ENCODE measurements at places on chromosomes 3 and 15.
A peak's percentile ranks its signal among the peaks of the same experiment; 100 is the strongest.

- DNase-seq = no peak
Observed at GRCh38 chr15:90394074-90394473, 6.0 kb downstream of the IQGAP1 start.

DNA sequence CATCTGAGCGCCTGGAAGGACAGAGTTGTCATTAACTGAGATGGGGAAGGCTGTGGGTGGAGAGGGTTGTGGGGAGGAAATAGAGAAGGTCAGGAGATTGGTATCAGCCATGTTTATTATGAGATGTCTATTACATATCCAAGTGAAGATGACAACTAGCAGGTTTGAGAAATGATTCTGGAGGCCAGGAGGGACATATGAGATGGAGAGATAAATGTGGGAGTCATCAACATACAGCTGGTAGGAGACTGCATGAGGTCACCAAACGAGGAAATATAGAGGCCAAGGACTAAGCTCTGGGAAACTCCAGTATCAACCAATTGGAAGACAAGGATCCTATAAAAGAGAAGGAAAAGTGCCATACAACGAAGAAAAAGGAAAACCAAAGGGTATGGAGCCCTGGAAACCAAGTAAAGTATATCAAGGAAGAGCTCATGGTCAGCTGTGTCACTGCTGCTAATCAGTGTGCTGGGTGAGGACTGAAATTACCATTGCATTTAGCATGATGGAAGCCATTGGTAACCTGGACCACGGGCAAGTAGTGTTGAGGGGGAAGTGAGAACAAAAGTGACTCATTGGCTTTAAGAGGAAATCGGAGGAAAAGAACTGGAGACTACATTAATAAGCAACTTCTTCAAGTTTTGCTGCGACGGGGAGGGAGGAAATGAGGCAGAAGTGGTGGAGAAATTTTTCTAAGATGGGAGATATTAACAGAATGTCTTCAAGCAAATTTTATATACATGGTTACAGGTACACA is 14.0 kb upstream of the UACA start:
- DNase-seq = no peak

DNA sequence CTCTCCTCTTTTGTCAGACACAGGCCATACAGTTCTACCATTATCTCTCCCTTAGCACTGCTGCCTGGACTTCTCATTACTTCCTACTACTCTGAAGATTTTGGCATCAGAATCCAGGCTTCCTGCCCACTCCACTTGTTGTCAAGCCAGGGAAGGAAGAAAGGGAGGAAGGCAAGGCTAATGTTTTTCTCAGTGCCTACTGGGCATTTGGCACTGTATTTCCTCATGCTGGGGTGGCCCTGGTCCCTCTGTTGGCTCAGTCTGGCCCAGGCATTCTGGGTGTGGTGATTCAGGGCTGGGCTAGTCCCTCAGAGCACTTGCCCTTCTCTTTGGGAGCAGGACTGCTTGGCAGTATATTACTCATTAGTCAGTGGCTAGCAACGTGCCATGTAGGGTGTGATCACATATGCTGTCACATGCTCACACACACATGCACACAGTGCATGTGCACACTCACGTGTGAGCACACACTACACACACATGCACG is 52.9 kb downstream of the BSN start:
- no peak for DNase-seq

GRCh38 chr3:107956991-107957900 is 133.6 kb downstream of the CD47 start:
- no peak for DNase-seq

DNA sequence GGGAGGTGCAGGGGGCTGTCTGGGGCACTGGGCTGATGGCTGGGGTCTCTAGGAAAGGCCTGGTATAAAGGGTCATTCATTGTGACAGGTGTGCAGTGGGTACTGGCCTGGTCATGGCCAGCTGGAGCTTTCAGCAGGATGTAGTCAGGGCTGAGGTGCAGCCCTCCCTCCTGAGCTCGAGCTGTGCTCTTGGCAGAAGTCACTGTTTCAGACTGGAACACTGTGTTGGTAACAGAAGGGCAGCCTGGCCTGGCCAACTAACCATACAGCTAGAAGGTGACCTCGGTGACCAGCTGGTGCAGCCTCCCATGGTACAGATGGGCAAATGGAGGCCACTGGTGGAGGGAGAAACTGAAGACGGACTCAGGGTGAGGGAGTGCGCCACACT is 34.4 kb upstream of the LCTL start:
- no peak for DNase-seq

- DNase-seq = no peak
Observed at GRCh38 chr3:189771842-189772450, 140.8 kb downstream of the TP63 start.

DNA sequence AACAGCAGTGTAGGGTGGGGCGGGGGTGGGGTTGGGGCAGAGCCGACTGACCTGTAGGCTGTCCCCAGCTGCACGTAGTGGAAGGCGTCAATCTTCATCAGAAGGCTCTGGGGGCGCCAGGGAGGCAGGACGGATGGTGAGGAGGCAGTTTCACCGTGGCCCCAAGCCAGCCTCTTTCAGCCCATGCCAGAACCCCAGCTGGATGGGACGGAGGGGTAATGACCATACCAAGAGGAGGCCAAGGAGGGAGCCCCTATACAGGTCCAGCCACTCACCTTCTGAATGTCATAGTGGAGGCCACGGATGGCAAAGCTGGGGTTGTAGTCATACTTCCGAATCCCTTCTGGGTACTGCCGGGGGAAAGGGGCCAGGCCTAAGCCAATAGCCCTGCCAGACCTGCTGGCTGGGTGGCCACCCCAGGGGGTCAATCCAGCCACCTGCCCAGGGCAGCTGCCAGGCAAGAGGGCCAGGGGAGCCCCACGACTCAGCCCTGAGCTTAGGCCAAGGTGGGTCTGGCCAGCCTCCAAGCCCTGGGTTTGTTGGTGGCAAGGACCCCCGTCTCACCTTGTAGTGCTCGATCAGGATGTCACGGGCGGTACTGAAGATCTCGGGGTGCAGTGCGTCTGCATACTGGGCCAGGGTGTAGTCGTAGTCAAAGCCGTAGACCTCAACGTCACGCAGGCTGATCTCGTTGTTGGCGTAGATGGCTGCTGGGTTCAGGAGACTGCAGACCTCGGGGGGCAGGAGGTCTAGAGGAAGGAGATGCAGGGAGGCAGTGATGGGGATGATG is 4.9 kb downstream of the NT5DC2 start:
- DNase-seq = no peak

DNA sequence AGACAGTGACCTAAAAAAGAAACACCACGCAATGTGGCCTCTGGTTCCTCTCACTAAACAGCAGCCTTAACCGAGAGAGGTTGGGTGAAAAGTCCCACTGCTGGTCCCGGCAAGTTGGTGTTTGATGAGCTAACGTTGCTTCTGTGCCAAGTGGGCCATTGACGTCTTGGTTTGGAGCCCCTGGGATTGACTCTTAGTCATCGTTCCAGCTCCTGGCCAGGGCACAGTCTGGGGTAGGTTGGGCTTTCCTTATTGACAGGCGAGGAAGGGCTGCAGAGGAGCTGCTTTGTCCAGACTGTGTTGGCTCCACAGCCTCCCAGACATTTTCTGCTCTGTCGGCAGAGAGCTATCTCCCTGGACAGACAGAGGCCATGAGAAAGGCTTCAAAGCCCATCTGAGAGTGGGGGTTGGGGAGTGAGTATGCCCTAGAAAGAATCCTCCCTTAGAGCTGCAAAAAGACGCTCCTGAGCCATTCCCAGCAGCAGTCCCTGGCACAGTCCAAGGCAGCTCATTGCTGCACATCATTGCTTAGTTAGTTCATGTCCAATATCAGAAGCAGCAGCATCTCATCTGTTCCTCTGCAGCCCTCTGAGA is 28.6 kb upstream of the C3orf80 start:
- DNase-seq = no peak

DNA sequence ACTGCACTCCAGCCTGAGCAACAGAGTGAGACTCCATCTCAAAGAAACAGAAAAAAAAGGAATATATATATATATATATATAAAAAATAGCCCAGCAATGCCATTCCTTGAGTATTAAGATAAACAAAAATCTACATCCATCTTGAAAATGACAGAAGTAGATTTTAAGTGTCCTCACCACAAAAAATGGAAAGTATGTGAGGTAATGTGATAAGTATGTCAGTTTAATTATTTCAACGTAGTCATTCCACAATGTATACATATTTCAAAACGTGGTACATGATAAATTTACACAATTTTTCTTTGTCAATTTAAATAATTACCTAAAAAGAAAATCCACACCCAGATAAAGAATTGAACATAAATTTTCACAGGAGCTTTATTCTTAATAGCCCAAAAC is 54.9 kb downstream of the HCN4 start:
- DNase-seq = no peak

DNA sequence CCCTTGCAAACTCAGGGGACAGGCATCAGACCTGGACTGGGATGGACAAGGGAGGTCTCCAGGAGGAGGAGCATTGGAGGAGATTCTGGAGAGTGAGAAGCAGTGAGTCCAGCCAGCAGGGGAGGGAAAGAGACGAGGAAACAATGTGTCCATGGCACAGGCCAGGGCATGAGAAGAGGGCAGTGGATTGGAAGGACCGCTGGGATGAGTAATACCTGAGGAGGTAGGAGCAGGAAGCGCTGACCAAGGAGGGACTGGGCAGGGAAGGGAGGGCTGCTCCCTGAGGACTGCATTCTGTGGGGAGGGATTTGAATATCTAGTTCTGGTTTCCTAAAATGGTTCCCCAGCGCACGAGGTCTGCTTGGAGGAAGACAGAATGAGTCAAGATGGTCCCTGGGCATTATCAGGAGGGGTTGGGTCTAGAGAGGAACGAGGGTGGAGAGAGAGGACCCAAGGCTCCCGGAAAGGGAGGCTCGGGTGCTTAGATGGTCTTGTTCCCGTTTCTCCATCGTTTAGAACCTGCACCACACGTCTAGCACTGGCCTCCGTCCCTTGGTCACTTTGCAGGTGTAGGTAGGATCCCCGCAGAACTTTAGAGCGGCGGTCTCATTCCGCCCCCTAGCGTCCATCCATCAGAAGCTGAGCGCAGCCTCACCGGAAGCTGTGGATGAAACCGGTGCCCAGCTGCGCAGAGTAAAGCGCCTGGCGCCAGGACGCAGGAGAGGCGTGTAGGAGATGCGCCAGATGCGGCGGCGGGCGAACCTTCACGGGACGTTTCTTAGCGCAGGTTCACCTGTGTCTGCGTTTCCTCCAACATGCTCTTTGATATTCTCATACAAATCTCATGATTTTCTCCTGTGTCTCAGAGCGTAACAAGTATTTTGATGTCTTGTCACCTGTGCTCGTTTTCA is 190.7 kb upstream of the NDN start:
- no peak for DNase-seq

GRCh38 chr3:52299879-52300611 is 12.4 kb downstream of the GLYCTK start:
- DNase-seq = peak; percentile 54

GRCh38 chr3:184485241-184485640 is 76.3 kb upstream of the EPHB3 start:
- DNase-seq = no peak

- peak; percentile 27 for DNase-seq
Observed at GRCh38 chr15:57732526-57733331, 26.2 kb downstream of the POLR2M start.

- DNase-seq = no peak
Observed at GRCh38 chr3:67564008-67564407, 90.4 kb downstream of the SUCLG2 start.

- no peak for DNase-seq
Observed at GRCh38 chr15:26126070-26126469, 262.9 kb upstream of the ATP10A start.

DNA sequence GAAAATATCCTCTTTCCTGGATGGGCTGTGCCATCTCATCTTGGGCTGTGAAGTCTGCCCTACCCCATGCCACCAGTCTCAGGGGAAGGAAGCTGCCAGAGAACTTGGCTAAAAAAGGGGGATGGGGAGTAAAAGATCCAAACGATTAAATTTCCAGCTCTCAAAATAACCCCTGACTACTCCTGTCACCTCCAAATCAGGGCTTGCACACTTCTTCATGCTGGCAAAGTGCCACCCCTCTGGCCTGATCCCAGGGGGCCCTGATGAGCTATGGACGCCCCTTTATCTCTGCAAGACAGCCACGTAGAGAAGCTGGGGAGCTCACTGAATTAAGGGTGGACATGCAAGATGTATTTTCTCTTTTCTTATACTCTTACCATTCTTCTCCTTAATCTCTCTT is 1.2 kb upstream of the MLF1 start:
- no peak for DNase-seq

DNA sequence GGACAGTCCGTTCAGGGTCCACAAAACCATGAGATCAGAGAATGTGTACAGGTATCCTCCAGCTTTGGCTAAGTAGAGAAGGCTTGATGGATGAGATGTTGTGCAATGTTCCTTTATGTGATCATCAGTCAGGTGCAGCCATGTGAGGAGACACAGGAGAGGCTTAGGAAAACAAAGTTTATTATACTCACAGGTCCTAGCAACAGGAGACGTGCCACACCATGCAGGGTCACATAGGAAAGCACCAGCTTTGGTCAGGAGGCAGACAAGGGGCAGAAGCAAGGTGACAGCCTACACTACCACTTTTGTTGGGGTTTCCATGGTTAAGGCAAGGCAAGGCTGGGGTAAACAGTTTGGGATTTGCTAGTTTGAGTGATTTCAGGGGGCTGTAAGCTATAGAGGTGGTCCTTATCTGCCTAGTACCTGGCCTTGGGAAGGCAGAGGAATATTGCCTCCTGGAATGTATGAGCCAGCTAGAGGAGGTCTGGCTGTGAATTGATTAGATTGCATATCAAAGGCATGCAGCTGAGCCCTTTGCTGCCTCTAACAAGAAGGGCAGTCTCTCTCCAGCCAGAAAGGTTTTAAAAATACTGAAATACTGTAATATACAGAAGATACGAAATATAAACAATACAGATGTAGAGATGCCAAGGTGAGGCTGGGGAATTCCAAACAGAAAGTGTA is 248.6 kb downstream of the RYR3 start:
- DNase-seq = no peak

DNA sequence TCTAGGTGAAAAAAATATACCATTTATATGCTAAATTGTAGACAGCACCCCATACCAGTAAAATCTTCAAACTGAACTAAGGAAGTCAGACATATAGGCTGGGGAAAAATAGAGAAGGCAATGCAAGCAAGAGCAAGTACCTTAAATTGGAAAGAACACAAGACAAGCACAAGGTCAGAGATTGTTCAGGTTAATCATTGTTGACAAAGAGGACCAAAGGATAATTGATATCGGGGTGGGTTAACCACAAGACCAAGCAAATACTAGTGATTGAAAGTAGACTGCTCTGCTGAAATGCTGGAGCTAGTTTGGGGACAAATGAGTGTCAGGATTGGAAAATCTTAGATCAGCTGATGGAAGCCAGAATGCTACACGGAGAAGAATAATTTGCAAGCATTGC is 499.8 kb downstream of the ROBO2 start:
- no peak for DNase-seq

DNA sequence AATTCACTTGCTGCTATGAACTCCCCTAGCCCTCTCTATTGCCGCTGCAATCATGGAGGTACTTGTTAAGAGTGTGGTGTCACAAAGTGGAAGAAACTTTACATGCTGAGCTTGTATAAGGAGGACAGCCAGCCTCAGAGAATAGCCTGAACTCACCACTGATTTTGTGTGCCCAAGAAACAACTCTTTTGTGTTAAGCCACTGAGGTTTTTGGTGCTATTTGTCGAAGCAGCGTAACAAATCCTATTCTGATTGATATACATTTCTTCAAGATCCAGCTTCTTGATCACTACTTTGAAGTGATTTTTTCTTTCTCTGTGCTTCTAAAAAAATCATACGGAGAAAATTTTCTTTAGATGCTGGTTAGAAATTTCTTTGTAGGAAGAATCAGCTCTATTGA is 132.4 kb downstream of the MEIS2 start:
- no peak for DNase-seq
